ENCODE measurements at places on chromosomes 3 and 15.

DNA sequence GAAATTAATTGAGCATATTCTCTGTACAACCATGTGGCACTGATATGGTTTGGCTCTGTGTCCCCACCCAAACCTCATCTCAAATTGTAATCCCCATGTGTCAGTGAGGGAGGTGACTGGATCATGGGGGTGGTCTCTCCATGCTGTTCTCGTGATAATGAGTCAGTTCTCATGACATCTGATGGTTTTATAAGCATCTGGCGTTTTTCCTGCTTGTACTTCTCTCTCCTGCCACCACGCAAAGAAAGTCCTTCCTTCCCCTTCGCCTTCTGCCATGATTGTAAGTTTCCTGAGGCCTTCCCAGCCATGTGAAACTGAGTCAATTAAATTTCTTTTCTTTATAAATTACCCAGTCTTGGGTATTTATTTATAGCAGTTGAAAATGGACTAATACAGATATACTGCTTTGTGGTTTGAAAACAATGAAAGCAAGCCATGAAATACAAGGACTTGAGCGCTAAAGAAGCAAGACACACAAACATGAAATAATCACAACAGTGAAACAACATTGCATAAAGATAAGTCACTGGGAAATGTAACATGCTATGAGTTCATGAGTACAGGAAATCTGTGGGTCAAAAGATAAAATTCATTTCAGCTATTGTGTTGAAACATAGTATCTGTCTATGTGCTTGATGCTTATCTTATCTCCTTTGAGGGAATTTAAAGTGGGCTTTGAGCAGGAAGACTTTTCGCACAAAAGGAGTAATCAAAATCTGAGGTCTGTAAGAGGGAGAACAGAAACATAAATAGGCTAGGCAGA is 288.7 kb downstream of the GBE1 start:
- DNase-seq = no peak

- no peak for DNase-seq
Measured at GRCh38 chr15:35657679-35658311, 111.8 kb upstream of the DPH6 start.

DNA sequence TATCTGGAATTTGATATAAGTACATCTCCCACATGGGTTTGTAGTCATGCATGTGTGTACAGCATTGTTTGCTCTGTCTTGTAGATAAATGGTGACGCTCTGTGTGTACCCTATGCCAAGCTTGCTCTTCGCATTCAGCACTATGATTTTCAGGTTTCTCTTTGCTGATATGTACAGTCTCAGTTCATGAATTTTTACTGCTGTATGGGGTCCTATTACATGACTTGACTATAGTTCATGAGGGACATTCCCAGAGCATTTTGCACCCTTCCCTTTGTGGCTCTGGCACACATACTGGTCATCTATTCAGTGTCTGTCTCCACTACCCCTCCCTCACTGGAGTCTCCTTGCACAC is 132.7 kb downstream of the EEFSEC start:
- DNase-seq = no peak

DNA sequence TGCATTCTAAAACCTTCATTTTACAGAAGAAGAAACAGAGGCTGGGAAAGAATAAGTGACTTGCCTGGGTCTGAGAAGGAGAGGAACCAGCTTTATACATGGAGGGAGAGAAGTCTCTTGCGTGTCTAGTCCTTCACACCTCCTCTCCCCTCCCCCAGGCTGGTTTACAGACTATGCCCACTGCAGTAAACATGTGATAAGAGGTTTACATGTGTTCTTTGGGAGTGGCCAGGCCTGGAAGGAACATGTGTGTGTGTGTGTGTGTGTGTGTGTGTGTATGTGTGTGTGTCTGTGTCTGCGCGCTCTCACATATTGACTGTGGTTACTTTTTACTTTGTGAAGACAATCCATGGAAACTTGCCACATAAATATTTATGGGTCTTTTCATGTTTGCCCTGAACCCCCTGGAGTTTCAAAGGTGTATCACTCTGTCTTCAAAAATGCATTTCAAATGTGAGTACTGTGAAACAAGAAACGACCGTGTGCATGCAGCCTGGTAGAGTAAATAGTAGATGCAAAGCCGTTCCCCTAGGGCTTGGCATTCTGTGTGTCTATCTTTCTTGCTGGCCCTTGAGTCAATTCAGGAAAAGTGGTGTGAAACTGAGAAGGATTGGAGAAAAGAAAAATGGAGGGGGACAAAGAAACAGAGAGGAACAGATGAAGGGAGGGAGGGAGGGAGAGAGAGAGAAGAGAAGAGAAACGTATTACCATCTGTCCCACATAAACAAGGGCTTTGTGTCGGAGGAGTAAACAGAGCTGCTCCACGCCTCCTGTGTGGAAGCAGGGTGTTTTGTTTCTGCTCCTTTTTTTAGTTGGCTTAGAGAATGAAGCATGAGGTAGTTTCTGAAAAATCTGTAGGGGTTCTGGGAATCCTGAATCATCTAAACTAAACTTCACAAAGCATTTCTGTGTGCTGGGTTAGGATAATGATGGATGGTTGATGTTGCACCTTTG is 51.7 kb downstream of the CLDN11 start:
- no peak for DNase-seq

GRCh38 chr3:42713747-42714146 is 11.1 kb upstream of the HHATL start:
- no peak for DNase-seq

DNA sequence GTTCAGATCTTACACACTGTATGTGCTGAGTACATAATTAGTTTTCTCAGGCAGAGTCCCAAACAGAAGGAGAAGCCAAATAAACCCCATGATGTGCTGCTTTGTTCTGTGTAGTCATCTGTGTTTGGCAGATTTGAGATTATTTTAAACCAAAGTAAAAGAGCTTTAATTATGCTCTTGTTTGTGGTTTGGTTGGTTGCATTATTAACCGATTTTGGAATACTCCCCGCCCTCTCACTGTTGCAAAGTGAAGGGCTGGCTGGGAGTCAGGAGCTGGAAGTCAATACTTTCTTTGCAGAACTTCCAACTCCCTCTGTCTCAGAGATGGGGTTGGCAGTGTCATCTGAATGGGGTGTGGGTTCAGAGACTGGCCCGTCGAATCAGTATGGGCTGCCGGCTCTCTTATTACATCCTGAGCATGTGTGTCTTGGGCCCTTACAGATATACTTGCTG is 34.4 kb downstream of the SLCO3A1 start:
- no peak for DNase-seq

- no peak for DNase-seq
Measured at GRCh38 chr3:188403404-188403803, 249.4 kb downstream of the LPP start.

GRCh38 chr15:99473981-99474906 is 91.5 kb upstream of the MEF2A start:
- DNase-seq = no peak

- DNase-seq = no peak
Measured at GRCh38 chr15:101702077-101702476, 22.2 kb downstream of the TARS3 start.

GRCh38 chr3:99586701-99587100 is 51.7 kb upstream of the COL8A1 start:
- no peak for DNase-seq

DNA sequence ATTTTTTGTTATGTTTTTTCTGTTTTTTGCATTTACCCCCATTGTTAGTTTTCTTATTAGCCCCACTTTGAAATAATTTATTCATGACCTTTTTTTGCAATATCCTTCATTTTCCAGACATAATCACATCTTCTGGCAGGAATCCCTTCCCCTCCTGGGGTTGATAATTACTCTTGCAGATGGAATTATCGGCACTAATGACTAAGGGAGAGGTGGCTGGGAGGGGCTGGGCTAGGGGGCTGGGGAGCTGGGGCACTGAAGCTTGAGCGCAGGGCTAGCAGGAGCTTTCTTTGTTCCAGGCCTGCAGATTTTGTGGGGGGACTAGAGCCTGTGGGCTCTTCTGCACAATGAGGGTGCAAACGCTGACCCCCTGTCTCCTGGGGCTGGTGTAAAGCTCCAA is 77.8 kb downstream of the RAB11A start:
- no peak for DNase-seq

GRCh38 chr3:141275032-141275422 is 43.4 kb downstream of the PXYLP1 start:
- DNase-seq = no peak

GRCh38 chr3:186283651-186284348 is 78.2 kb downstream of the DGKG start:
- no peak for DNase-seq

GRCh38 chr15:40691737-40692136 is 3.2 kb upstream of the RAD51 start:
- DNase-seq = no peak

- no peak for DNase-seq
Measured at GRCh38 chr3:157807280-157807679, 298.9 kb downstream of the SHOX2 start.

DNA sequence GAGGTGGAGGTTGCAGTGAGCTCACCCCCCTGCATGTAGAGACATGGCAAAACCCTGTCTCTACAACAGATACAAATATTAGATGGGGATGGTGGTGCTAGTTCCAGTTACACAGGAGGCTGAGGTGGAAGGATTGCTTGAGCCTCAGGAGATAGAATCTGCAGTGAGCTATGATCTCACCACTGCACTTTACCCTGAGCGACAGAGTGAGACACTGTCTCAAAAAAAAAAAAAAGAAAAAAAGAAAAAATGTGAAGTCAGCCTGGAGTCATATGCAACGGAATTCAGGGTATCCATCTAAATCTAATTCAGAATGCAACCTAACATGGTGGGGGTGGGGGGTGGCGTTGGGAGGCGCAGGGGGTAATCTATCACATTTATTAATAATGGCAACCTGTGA is 37.1 kb upstream of the NR2F2 start:
- no peak for DNase-seq

DNA sequence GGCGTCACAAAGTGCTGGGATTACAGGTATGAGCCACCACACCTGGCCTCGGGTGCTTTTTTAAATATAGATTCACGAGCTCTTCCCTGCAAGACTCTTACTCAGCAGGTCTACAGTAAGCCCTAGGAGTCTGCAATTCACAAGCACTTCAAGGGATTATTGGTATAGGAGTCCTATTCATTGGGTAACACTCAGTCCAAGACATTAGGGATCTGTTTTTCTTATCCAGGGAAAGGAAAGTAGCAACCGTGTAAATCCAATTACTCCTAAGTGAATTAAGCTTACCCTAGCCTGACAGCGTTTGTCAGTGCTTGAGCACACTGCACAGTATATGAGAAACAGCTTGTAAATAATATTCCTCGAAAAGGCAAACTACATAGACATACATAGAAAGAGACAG is 109.9 kb downstream of the SENP2 start:
- no peak for DNase-seq

DNA sequence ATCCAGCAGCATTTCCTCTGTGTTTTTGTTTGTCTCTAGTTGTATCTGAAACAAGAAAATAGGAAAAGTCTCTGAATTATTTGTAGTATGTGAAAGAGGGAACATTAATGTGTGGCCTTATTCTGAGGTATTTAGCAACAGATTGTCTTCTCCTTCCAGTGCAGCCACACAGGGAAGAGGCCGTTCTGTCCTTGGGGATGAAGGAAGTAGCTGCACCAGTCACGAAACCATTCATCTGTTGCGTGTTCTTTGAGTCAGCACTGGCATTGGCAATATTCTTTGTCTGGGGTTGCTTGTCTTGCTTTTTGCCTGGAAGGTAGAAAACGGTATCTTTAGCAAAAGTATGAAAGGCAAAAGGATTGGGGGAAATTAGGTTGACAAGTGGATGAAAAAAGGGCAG is 91.6 kb downstream of the CDIN1 start:
- DNase-seq = no peak

DNA sequence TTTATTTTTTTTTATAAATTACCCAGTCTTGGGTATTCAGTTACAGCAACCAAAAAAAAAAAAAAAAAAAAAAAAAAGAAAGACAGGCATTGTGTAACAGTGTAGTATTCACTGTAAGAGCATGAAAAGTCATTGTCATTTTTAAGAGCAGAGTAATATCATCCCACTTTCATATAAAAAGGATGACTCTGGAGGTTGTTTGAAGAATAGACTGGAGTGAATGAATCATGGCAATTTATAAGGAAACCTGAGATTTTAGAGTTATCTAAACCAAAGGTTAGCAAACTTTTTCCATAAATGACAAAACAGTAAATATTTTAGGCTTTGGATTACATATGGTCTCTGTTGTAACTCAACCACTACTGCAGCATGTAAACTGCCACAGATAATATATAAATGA is 794.9 kb downstream of the NTRK3 start:
- DNase-seq = no peak

- no peak for DNase-seq
Measured at GRCh38 chr3:193261970-193262369, 20.9 kb downstream of the PLAAT1 start.

GRCh38 chr3:186511245-186511644 is 32.9 kb downstream of the CRYGS start:
- DNase-seq = no peak

DNA sequence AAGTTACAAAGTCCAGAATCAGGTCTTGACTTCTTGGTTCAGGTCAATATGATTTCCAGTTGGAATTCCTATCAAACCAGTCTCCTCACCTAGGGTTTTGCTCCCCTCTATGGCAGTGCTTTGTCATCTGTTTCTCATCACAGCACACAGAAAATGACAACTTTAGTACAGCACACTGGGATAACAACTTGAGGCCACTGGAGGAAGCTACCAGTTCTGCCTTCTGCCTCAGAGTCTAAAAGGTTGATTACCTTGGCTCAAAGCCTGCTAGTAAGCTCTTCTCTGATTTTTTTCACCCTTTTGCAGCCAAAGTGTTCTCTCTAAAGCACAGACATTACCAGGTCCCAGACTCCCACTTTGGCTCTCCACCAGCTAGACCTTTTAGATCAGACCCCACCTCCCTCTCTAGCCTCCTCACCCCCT is 24.8 kb upstream of the TRIM59 start:
- DNase-seq = no peak

- DNase-seq = no peak
Measured at GRCh38 chr3:36514171-36514570, 133.9 kb downstream of the STAC start.

GRCh38 chr3:45644063-45644790 is 45.0 kb upstream of the SACM1L start:
- DNase-seq = no peak

DNA sequence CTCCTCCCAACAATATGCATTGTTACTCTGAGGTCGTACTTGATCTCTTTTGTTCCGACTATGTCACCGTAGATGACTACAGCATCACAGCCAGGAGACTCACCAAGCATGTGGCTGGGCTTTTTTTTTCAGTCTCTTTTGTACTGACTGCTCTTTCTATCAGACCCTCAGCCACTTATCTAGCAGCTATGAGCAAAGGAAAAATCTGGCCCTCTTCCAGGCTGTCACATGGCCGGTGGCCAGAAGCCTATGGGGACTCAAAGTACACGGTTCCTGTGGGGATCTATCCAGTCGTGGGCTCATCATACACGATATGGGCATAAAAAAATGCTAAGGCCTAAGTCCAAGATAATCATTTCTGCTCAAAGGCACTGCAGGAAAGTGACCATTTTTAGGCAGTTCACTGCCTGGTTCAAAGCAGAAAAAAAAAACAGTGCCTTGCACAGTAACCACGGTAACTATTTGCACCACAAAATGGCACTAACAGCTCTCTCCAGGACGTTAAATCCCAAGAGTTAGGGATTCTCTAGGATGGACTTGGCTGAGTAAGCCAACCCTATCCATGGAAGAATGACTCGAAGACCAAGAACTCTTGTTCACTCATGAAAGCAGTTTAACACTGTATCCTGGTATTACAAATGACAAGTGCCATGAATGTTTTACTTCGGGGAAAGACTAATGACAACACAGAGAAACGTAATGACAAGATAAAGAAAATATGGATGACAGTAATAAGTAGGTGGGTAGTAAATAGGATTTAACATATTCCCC is 50.3 kb downstream of the SHQ1 start:
- no peak for DNase-seq

GRCh38 chr3:98777801-98778220 is 14.7 kb downstream of the ST3GAL6 start:
- DNase-seq = no peak

Data from activated CD4-positive, alpha-beta T cell treated with anti-CD3 and anti-CD28 coated beads for 4 hours (primary cell).